ENCODE measurements at places on chromosomes 7 and 10.
A peak's percentile ranks its signal among the peaks of the same experiment; 100 is the strongest.

- DNase-seq: peak; percentile 57
Observed at GRCh38 chr7:90455163-90456030, 14.0 kb upstream of the PTTG1IP2 start.

DNA sequence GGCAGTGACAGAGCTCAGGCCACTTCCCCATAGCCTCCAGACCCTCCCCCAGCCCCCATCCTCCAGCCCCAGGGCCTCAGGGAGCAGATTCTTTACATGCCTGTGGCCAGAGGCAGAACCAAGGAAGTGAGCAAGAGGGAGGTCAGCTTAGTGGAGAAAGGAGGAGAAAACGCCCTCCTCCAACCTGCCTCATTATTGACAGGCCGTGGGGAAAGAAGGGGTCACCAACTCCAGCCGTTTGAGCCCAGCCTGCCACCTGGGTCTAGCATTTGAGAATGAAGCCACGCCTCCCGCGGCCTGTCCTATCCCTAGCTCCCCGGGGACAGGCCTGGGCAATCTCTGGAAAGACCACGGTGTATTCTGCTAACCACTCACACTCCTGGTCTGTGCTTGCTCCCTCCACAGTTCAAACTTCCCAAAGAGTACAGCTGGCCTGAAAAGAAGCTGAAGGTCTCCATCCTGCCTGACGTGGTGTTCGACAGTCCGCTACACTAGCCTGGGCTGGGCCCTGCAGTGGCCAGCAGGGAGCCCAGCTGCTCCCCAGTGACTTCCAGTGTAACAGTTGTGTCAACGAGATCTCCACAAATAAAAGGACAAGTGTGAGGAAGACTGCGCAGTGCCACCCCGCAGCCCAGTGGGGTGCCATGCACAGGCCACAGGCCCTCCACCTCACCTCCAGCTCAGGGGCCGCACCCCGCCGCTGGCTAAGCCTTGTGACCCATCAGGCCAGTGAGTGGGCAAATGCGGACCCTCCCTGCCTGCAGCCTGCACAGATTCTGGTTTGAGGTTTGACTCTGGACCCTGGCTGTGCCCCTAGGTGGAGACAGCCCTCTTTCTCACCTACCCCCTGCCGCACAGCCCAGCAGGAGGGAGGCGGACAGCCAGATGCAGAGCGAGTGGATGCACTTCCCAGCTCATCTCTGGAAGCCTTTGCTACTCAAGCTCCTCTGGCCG, 14.3 kb upstream of the TRIM8 start:
- peak; percentile 98 for DNase-seq

DNA sequence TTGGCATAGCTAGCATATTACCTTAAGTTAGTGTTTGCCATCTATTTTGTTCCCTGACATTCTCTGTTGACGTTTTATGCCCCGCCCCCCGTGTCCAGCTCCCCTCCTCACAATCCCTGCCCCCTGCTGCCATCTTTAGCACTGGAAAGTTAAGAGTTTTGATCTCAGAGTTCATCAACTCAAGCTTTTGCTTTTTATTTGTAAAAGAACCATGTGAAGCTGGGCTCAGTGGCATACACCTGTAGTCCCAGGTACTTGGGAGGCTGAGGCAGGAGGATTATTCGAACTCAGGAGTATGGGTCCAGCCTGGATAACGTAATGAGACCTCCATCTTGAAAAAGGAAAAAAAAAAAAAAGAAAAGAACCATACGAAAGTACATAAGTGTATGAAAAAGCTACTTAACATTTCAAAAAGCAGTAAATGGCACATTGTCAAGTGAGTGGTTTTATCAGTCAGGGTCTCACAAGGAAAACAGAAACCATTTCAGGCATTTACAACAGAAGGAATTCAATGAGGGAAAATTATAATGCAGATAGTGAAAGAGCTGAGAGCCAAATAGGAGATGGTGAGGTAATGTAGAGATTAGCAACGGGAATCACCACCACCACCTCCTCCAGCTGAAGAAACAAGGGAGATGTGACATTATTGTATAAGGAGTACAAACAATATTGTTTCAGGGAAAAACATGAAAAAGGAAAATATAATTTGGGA, 64.9 kb downstream of the MCU start:
- no peak for DNase-seq

DNA sequence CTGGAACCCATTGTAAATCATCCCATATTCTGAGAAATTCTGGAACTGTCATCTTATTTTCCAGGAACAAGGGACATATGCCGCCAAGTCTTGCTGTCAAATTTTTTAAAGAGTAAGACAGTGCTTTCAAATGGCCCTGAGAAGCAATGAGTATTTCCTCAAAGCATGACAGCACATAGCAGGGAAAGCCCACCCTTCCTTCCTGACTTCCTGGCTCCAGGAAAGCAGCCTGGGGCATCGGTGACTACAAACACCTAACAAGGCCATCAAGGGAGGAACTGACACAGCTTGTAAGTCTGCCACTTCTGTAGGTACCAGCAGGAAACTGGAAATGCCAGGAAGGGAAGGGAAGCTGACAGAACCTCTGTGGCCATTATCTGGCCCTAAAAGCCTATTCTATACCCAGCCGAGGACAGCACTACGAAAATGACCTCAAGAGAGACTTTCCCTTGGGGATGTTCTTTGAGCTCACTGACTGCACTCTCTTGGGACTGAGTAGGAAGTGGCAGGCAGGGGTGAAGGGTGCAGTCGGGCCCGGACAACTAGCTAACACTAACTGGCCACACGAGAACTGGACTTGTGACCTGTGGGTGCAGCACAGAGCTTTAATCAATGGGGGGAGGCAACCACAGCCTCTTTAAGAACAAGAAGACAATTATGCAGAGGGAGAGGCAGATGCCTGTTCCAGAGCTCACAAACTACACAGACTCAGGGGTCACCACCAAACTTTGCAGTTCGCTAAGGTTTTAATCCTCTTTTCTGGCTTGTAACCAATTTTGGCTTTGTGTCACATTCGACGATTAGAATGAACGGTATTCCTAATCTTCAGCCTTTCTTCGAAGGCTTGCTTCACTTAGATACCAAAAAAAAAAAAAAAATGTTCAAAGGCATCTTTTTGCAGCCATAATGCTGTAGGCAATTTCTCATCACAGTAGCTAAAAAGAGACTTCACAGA, 52.0 kb downstream of the GRB10 start:
- DNase-seq: peak; percentile 5

GRCh38 chr7:94041529-94041928, 37.4 kb upstream of the BET1 start:
- peak; percentile 60 for DNase-seq

- DNase-seq: no peak
Observed at GRCh38 chr10:63562857-63563256, 41.7 kb downstream of the REEP3 start.

- DNase-seq: no peak
Observed at GRCh38 chr10:12980102-12980661, 21.3 kb downstream of the CCDC3 start.

- no peak for DNase-seq
Observed at GRCh38 chr7:113142385-113143119, 24.2 kb upstream of the SMIM30 start.

DNA sequence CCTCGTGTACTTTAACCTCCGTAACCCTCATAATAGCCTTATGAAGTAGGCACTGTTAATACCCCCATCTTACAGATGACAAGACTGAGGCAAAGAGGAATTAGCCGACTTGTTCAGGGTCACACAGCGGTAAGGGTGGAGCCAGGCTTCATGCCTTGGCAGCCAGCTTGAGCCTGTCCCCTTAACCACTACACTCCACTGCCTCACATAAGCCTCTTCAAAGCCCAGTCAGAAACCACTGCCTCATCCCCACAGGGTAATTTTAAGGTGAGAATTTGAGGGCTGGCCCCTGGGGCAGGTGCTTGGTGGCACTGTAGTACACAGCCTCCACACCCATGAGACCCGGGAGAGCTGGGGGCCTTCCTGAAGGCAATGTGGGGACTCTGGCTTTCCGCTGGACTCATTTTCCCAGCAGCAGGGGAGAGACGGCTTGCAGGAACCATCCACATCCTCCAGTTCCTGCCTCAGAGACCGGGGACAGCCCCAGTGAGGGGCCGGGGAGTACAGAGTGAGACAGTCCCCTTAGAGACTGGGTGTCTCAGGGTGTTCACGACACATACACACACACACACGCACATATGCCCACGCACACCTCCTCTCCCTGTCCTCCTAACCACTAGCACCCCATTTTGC, 7.6 kb upstream of the C10orf105 start:
- DNase-seq: no peak

GRCh38 chr10:106439366-106439765, 725.1 kb downstream of the SORCS1 start:
- no peak for DNase-seq

DNA sequence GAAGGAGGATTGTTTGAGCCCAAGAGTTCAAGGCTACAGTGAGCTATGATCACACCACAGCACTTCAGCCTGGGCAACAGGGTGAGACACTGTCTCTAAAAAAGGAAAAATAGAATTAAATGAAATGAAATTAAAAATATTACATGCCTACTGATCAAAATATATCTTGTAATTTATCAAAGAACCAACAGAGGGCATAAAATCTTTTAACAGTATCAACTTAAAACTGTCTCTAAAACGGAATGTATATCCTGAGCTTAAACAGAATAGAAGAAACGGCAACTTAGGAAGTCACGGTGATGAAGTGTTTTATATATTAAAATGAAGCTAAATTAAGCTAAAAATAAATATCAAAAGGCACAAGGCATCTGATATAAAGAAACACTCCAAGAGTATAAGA, 78.8 kb downstream of the MTPAP start:
- DNase-seq: peak; percentile 49

- no peak for DNase-seq
Observed at GRCh38 chr7:85067371-85067770, 119.5 kb downstream of the SEMA3D start.

DNA sequence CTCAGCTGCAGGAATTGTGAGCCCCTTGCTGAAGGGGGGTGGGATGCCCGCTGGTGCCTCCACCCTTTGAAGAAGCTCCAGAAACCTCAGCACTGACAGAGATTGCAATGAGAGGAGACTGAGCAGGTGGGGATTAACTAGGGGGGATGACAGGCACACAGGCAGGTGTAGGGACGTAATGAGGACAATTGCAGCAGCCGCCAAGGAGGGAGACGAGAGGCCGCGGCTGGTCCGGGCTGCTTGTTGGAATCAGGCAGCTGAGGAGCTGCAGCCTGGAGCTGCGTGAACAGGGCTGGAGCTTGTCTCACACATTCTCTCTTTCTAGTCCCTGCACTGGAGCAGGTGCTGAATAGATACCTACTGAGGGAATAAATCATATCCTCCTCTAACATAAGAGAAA, 122.0 kb upstream of the TCERG1L start:
- DNase-seq: no peak

GRCh38 chr7:92915348-92915747, 79.0 kb upstream of the CDK6 start:
- no peak for DNase-seq

- no peak for DNase-seq
Observed at GRCh38 chr7:28418311-28418710, 6.0 kb downstream of the CREB5 start.

GRCh38 chr10:109928475-109928891, 5.2 kb upstream of the XPNPEP1 start:
- no peak for DNase-seq

GRCh38 chr7:3393862-3394261, 92.8 kb downstream of the SDK1 start:
- DNase-seq: no peak

DNA sequence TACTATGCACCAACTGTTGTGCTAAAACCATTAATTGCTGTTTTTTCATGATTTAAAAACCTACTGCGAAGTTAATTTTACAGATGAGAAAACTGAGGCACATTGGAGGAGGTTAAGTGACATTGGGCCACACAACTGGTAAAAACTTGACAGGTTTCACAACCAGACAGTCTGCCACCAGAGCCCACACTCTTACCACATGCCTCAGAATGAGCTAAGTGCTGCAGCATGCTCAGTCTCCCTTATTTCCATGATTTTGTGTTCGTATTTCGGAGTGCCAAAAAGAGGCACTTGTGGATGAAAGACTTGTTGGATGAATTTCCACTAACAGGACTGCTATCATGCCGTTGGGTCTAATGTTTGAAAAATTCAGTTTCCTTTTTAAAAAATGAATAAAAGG, 77.4 kb downstream of the PCLO start:
- DNase-seq: no peak

DNA sequence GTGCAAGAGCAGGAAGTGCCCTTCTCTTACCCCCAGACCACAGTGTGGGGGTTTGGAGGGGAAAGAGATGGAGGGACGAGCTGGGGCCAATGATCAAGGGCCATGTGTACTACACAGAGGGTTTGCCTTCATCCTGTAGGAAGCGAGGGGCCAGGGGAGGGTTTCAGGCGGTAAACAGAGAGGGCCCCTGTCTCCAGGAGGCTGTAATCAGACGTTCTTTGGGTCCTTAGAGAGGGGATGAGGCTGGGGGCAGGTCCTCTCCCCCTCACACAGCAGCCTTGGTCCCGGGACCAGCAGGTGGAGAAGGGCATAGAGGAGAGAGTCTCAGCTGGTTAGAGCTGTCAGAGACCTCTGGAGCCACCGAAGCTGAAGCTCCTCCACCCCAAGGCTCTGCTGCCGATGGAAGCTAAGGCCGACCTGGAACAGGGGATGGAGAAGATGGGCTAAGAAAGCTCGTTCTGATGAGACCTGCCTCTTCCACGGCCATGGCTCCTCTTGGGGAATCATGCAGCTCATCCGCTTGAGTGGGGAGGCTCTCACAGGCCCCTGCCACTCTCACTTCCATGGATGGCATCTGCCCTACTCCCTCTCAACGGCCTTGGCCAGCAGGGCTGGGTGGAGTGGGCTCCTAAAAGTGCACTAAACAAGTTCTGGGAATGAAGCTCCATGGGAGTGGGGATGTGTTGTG, 3.5 kb downstream of the LOXL4 start:
- no peak for DNase-seq

- DNase-seq: peak; percentile 79
Observed at GRCh38 chr10:93152136-93152535, 78.4 kb downstream of the CYP26A1 start.

DNA sequence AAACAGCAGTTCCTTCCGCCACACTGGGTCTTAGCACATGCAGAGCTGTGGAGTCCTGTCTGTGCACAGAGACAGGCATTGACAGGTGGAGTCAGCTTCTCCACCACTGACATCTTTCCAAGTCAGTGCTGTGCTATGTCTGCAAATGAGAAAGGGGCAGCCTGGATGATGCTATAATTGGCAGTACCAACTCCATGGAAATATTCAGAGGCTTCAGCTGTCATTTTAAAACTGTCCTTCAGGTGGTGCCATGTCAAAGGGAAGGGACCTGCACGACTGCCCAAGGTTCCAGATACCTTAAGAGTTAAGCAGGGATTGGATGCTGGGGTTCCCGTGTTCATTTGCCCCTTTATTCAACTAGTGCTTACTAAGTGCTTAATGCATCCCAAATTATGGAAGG, 258.0 kb upstream of the PRKCQ start:
- DNase-seq: peak; percentile 7

- DNase-seq: peak; percentile 37
Observed at GRCh38 chr7:65980478-65981250, 1.3 kb downstream of the GUSB start.

DNA sequence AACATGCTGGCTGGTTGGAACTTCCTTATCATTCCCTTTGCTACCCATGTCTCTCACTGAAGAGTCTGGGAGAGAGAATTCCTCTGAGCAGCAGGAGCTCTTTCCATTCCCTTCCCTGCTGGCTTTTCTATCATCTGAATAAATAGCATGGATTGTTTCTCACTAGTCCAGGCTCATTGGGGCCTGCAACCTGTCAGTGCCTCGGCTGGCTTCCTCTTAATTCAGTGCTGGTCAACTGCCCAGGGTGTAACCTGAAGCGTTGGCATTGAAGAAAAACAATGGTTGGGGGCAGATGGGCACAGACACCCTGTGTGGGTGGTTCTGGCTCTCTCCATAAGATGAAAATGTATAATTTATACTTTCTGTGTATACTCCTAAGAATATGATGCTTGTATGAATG, 155.6 kb downstream of the ANLN start:
- no peak for DNase-seq

- no peak for DNase-seq
Observed at GRCh38 chr7:80146545-80147182, 12.0 kb downstream of the GNAI1 start.
